ENCODE measurements at places on chromosomes 5 and 9. TPM values are rescaled to one million over a fixed set of nuclear protein-coding genes. Genes with fewer than 3 reads are reported as not detected.

GRCh38 chr5:168477060-168477459 is 9.2 kb upstream of the RARS1 start:
- no peak for DNase-seq
- no peaks in the 10 kb centered on the region for H3K36me3 ChIP-seq
- peaks cover 13% of the 10 kb centered on the region for H3K27me3 ChIP-seq
- peaks cover 14% of the 10 kb centered on the region for H3K4me1 ChIP-seq
- H3K4me3 ChIP-seq, result no peak overlapping the region

Gene TICAM2
- 1.8 TPM for total RNA-seq

- H3K27ac ChIP-seq, result no peak overlapping the region
- no peaks in the 10 kb centered on the region for H3K4me1 ChIP-seq
- peaks cover 3% of the 10 kb centered on the region for H3K36me3 ChIP-seq
- no peak for DNase-seq
- H3K27me3 ChIP-seq, result no peaks in the 10 kb centered on the region
These were observed 30.4 kb upstream of the MTMR12 start for GRCh38 chr5:32343058-32343672.

DNA sequence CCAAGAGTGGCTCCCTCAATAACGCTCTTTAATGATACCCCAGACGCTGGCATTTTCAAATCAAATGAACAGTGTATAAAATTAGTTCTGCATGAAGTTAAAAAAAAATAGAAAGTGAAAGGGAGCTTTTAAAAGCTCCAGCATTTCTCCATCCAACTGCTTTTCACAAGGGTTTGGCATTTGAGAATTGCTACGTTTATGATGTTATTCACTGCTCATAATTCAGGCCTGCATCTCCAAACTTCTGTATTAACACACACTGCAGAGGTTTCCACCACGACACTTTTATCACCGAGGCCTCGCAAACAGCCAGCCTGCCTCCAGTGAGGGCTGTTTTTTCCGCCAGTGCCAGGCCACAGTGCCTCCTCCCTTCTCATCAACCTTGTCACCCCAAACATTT is 205.5 kb upstream of the EFNA5 start:
- H3K36me3 ChIP-seq, result no peaks in the 10 kb centered on the region
- no peak for DNase-seq
- no peak overlapping the region for H3K4me3 ChIP-seq
- peaks cover 2% of the 10 kb centered on the region for H3K4me1 ChIP-seq

Gene GDA
- not detected for total RNA-seq

DNA sequence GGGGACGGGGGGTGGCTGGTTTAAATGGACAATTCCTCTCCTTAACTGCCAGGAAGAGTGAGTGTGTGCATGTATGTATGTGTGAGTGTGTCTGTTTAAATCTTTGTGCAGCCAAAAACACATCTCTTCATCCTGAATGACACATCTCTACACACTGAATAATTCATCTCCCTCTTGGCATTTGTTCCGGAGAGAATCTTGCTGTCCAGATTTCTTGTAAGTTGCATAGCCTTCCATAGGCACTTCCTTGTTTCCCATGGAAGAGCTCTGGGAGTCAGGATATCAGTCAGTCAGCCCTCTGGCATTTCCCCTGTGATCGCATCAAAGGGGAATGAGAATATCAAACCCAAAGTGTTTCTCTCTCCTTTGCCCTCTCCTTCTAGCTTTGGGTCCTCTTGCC is 74.7 kb downstream of the WWC1 start:
- no peak overlapping the region for H3K4me3 ChIP-seq
- no peak for DNase-seq
- no peak overlapping the region for H3K27ac ChIP-seq
- H3K27me3 ChIP-seq, result no peaks in the 10 kb centered on the region

Gene FBN2
- total RNA-seq, result not detected

Gene PCDHB14
- total RNA-seq, result not detected
